DMS 273 treated with DMSO at 0.1 percent for 48 hours (cell line): ENCODE measurements at places on chromosomes 7 and 10.

DNA sequence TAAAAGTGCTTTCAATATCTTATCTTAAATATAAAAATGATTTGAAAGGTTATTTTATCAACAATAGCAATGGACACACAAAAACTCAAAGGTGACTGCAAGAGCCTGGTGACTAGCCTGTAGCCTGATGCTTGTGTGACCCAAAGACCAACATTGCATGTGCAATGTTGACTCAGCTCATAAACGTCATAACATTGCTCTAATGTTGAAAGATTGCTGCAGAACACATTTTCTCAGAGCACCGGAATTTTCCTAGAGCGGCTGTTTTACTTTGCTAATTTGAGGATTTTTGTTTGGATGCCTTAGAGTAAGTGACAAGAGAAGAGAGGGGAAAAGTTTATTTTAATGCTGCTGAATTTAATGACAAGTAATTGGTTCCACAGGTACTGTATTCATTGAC, 107.1 kb downstream of the RAB18 start:
- DNase-seq = no peak

GRCh38 chr10:122435212-122435827, 19.1 kb upstream of the ARMS2 start:
- peak; percentile 11 for DNase-seq

DNA sequence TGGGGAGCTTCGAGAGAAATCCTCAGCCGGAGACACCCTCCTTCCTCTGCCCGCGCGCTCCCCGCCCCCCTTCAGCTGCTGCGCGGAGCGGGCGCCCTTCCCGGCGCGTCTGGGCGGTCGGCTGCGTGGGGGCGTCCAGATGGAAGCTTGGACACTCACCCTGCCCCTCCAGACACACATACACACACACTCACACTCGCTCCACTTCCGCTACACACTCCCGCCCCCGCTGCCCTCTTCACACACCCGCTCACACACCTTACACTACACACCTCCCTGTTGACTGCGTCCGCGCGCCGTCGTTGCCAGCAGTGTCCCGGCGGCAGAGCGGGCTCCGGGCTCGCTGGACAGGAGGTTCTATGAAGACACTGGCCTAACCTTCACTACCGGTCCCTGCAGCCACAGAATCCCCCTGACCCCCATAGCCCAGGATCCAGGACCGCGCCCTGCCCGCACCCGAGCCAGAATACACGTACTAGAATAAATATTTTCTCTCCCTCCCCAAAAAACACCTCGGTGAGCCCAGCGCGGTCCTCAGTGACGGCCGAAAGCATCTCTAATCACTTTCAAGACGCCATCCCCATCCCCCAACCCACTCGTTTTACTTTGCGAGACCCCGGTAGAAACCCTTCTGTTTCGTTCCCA, 1.1 kb upstream of the EGR2 start:
- no peak for DNase-seq

GRCh38 chr7:149126662-149127266, 640 bp upstream of the ZNF425 start:
- peak; percentile 75 for DNase-seq

- DNase-seq = peak; percentile 22
Observed at GRCh38 chr7:92698237-92698841, 108.1 kb upstream of the FAM133B start.

DNA sequence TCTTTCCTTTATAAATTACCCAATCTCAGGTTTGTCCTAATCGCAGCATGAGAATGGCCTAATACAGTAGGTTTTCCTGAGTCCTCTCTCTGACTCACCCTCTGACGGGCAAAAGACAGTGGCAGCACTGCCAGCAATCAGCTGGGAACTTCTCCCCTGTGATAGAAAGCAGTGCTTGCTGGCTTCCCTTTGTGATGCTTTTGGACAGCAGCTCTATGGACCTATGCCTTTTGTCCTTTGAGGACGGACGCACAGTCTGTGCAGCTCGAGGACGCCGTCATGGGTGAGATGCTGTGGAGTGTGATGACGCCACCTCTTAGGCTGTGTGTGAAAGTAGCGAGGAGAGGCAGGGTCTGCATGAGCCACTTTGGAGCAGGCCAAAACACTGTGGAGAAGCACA, 68.8 kb downstream of the KIAA1217 start:
- no peak for DNase-seq

DNA sequence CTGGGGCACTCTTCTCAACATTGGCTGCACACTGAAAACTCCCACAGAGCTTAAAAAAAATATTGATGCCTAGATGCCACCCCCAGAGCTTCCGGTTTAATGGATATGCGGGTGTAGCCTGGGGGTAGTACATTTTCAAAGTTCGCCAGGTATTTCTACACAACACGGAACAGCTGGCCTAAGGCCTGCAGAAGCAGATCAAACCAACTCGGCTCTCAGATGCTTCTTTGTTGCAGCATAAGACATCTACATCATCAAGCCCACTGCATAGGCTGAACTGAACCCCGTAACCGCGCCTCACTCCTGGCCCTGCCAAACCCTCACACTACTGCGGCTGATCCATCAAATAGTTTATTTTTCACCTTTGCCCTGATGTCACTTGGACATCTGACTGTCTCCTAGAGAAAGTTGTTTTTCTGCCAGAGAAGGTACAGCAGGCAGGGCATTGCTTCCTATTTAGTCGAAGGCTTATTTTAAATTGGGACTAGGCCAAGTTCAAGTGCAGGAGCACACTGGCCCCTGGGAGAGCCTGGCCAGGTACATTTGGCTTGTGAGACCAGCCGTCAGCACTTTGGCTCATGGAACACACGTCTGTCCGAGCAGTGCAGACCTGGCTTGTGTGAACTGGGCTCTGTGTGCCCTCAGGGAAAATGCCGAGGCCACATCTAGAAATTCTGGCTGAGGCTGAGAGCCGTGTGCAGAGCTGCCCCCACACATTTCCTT, 113.3 kb downstream of the TACC2 start:
- no peak for DNase-seq

GRCh38 chr10:99224766-99225165, 10.9 kb downstream of the HPSE2 start:
- no peak for DNase-seq

DNA sequence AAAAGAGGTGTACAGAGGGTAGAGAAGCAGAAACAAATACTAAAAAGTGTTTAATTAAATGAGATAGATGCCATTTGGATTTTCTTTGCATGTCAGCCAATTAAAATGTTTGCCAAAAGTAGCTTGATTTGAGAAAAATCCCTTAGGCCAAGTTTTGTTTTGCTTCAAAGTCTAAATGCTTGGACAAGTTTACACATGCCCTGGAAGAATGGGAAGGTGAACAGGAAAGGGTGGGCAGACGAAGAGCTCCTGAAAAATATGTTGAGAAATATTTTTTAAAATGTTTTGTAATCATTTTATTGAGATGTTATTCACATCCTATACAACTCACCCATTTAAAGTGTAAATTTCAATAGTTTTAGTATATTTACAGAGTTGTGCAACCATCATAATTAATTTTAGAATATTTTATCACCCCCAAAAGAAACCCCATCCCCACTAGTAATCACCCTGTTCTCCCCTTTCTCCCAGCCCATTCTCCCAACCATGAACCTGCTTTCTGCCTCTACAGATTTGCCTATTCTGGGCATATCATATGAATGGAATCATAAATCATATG, 98.5 kb upstream of the ANK3 start:
- no peak for DNase-seq

- DNase-seq = no peak
Observed at GRCh38 chr7:70568674-70569334, 563.1 kb upstream of the GALNT17 start.

GRCh38 chr7:99004216-99004615, 125.9 kb downstream of the TRRAP start:
- no peak for DNase-seq

GRCh38 chr10:96706331-96706853, 13.9 kb downstream of the PIK3AP1 start:
- DNase-seq = no peak

DNA sequence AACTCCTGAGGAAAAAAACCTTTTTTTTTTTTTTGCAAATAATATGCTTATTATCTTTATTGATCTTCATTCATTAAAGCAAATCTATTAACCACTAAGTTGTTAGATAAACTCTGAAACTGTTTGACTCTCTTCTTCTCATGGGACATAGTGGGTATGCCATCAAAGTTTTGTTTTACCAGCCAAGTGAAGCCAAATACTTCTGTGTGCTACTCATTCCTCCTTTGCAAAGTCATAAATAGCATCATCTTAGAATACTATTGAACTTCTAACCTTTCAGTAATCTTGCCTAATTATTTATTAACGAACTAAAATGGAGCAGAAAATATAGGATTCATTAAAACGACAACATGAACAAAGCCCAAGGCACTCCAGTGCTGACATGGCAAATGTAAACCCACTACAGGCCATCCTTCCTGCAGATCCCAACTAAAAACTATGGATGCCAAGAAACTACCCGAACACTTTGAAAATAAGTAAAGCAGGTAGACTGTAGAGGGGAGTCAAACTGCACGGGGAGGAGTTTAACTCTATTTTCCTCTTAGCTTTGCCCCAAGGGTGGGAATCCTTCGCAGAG, 61.2 kb upstream of the ODAD2 start:
- DNase-seq = no peak

DNA sequence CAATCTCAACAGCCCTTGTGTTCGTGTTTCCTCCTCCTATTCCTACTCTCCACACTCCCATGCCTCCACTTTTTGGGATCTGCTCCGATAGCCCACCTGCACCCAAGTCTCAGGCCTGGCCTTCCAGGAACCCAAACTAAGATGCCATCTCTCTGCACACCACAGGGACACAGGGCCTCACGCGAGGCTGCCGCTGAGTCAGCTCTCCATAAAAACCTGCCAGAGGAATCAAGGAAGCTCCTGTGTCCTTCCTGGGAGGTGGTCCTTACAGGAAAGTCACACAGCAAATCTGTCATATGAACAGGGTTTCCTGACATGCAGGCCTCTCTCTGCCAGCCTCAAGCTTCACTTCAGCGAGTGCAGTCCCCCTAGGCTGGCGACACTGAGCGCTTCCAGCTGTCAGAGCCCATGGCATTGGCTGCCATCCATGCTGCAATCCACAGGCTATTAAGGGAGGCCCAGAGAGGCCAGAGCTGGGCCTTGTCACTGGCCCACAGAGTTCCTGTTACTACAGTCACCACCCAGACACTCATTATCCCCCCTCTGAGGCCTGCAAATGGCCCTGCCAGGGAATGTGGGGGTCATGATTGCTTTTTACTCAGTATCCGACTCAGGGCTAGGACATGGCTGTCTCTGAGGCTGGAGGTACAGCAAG, 151.4 kb downstream of the OAT start:
- no peak for DNase-seq

DNA sequence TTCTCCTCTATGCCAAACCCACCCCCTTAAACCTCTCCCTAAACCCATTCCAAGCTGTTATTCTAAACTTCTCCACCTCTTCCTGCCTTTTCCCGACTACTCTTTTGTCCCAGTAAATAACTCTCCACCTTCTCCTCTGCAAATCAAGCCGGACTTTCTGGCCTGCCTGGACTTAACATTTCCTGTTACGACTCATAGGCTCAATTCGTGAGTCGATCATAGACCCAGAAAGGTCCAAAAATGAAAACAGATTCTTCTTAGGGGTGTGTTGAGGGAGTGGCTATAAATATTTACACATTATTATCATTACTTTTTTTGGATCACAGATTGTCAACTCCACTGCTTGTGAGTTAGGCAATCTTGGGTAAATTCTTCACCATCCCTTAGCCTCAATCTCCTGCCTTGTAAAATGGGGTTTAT, 59.0 kb upstream of the HABP2 start:
- DNase-seq = no peak

DNA sequence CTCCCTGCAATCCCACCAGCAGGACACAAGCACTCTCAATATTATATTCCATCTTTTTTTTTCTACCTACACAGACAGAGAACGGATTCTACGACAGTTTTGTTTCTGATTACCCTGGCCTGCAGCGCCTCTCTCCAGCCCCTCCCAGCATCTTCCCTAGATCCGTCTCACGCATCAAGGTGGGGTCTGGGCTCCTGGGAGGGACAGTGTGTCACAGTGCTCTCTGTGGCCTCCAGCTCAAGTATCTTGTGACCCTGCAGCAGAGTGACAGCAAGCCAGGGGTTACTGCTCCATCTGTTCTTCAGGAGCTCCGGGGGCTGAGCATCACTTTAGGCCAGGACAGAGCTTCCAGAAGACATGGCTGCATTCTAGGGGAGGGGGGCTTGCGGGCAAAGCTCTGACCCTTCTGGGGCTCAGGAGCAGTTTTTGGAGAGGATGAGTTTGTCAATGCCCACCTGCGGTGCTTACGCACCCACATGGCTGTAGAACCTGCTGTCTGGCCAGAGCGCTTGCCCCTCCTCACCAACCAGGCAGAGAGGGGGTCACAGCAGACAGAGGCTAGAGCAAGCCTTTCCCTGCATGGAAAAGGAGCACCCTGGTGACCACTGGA, 22.6 kb downstream of the MYO1G start:
- no peak for DNase-seq

DNA sequence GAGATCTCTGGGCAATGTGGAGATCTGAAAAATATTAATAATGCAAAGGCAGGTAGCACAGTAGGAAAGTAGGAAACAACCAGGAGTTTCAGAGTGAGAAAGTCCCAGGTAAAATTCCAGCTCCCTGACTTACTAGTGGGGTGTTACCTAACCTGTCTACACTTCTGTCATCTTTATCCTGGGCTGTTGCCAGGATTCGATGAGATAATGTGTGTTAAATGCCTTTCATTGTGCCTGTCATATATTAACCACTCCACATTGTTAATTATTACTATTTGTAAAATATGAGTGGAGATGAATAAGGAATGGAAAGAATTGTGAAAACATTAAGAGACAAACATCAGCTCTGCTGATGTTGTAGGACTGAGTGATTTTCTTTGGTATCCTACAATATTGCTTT, 50.0 kb upstream of the FRMD4A start:
- no peak for DNase-seq

DNA sequence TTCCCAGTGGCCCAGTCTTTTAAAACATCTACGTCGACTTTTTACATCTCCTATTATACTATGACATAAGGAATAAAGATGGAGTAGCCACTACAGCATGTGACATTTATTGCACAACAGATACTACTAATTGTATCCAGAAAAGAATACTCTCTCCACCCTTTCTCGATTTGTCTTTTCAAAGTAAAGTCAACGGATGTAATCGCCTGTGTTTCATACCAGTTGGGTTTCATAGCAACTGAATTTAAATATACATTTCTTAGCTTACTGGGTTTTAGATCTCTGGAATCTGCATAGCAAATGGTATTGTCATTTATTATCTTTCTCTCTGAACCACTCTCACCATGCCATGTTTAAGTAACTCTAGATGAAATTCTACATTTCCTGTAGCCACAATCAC, 86.4 kb upstream of the TRIL start:
- no peak for DNase-seq

GRCh38 chr7:117982071-117983055, 109.1 kb upstream of the CTTNBP2 start:
- DNase-seq = no peak

DNA sequence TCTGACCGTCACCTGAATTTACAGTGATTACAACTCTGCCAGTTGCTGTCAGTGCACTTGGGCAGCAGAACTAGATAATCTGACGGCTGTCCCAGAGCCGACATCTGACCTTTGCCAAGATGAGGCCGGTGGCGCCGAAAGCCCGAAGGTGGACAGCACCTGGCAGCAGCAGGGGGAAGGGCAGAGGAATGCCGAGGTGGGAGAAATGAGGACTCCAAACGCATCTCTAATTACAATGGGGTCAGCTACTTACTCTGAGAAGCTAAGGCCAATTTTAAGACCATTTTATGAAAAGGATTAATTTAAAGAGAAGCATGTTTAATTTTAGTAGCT, 33.8 kb downstream of the TRIM8 start:
- no peak for DNase-seq
